ENCODE measurements at places on chromosomes 4 and X. TPM values are rescaled to one million over a fixed set of nuclear protein-coding genes. Genes with fewer than 3 reads are reported as not detected.

The TDO2 gene
- 12.5 TPM for total RNA-seq

The CSAG1 gene
- not detected for total RNA-seq

The SRPX2 gene
- total RNA-seq = 26.9 TPM

The PIR gene
- 19.8 TPM for total RNA-seq

The TNMD gene
- total RNA-seq = 0.41 TPM

The SYNPO2 gene
- 21.0 TPM for total RNA-seq

The PPP1R2C gene
- total RNA-seq = 0.25 TPM

The GAGE12F gene
- total RNA-seq = not detected

The COL25A1 gene
- total RNA-seq = 2.2 TPM

The MSANTD1 gene
- total RNA-seq = 1.1 TPM

The CRMP1 gene
- total RNA-seq = 195 TPM

The SLC25A43 gene
- 4.9 TPM for total RNA-seq

The AFF2 gene
- 7.1 TPM for total RNA-seq

The GAGE12H gene
- total RNA-seq = not detected

The IDH3G gene
- 43.8 TPM for total RNA-seq

The EGF gene
- total RNA-seq = 5.0 TPM

The PITX2 gene
- total RNA-seq = 0.37 TPM

The PHOX2B gene
- total RNA-seq = 0.45 TPM

The IL3RA gene
- 0.42 TPM for total RNA-seq

The FGF2 gene
- 13.5 TPM for total RNA-seq

The SSX2B gene
- 1.0 TPM for total RNA-seq
